ENCODE measurements at places on chromosomes 7 and 10.

DNA sequence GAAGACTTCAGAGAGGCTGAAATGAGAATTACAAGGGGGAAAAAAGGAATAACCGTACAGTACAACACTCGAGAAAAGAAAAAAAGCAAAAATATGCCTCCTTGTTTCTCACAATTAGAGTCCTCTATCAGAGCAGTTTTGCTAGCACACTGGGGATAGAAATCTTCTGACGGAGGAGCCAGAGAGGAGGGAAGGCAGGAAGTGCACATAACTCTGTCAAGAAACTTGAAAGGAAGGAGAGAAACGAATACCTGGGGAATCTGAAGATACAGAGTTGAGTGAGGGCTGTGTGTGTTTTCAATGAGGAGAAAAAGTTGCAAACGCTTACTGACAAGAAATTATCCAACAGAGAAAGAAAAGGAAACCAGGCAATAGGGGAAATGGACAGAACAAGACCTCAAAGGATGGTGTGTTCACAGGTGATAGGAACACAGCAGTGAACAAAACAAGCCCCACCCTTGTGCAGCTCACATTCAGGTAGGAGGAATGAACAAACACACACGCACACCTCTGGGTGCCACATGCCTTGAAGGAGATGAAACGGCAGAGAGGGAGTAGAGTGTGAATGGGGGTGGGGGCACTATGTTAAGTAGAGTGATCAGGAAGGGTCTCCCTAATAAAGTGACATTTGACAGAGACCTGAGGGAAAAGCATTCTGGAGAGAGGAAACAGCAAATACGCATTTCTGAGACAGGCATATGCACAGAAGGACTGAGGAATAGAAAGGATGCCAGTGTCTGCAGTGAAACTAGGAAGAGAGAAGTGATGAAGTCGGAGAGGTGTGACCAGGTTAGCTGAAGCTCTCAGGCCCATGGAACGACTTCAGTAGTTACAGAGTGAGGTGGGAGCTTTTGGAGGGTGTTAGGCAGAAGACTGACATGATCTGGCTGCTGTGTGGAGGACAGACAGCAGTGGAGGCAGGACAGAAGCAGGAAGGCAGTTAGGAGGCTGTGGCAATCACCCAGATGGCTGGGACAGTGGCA, 46.7 kb upstream of the SPOCK2 start:
- no peak for DNase-seq

DNA sequence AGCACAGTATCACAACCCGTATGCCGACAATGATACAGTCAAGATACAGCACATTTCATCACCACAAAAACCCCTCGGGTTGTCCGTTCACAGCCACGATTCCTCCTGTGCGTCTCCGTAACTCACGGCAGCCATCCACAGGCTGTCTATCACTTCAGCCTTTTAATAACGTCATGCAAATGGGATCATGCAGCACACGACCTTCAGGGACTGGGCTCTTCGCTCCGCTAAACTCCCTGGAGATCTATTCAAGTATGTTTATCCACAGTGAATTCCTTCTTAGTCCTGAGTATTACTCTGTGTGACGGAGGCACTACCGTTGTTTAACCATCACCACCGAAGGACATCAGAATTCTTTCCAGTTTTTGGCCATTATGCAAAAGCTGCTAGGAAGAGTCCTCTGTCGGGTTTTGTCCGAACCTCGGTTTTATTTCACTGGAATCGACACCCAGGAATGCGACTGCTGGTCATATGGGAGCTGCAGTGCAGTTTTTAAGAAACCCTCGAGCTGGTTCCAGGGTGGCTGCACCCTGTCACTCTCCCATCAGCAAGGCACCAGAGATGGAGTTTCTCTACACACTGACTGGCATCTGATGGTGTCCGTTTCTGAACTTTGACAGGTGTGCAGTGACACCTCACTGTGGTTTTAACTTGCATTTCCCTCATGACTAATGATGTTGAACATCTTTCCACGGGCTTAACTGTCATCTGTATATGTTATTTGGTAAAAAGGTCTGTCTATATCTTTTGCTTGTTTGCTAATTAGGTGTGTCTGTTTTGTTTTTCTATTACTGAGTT, 193.6 kb downstream of the MAD1L1 start:
- no peak for DNase-seq

DNA sequence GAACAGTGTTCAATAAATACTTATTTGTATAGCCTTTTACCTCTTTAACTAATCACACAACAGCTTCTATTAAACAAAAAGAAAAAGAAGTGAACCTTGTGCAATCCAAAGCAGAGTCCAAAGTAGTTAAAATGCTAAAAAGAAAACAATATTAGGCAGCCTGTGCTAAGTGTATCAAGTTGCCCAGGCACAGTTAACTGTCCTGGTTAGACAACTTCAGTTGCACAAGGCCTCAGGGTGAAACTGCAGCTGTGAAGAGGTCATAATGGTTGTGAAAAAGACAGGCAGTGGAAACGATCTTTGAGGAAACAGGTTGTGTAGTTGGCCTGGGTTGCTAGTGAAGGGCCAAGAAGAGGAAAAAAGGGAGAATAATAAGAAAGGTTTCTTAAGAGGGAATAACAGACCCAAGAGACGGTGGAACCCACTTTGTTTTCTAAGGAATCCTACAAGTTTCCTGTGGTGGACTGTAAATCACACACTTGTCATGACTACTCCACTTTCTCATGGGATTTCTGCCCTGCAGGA, 6.0 kb upstream of the CROT start:
- no peak for DNase-seq

DNA sequence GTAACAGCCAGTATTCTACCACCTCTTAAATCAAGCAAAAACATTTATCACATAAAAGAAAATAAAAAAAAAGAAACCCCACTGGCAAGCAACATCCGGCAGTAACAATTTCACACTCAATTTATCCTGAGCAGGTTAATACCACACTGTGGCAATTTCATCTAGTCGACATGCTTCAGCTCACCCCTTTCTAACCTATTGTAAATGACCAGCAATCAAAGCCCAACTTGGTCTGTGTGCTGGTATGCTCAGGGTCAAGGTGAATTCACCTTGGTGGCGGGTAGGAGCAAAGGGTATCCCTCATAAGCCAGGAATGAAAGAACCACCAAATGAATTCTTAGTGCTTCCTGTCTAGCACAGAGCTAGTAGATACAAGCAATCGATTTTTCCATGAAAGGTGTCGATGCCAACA, 109.1 kb upstream of the AFAP1L2 start:
- DNase-seq, result no peak

DNA sequence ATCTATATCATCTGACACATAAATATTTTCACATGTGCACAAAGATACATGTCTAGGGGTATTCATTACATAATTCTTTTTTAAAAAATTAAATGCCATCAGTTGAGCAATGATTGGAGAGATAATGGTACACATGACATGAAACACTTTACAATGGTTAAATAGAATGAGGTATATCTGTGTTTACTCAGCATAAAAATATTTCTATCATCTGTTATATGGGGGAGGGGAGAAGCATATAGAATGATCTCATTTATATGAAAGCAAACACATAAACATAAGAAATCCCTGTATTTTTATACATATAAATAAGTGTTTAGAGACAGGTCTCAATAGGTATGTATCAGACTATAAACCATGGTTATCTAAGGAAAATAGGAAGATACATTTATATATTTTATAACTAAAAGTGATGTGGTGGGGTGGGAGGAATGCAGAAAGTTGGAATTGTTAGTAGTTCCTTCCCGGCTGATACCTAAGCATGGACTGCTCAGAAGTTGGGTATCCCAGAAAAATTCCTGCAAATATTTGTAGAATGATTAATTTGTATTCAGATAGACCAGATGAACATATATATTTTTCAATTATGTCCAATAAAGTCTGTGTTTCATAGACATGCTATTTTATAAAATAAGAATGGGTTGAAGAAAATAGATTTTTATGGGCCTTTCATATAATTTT, 75.1 kb downstream of the SHOC2 start:
- no peak for DNase-seq

DNA sequence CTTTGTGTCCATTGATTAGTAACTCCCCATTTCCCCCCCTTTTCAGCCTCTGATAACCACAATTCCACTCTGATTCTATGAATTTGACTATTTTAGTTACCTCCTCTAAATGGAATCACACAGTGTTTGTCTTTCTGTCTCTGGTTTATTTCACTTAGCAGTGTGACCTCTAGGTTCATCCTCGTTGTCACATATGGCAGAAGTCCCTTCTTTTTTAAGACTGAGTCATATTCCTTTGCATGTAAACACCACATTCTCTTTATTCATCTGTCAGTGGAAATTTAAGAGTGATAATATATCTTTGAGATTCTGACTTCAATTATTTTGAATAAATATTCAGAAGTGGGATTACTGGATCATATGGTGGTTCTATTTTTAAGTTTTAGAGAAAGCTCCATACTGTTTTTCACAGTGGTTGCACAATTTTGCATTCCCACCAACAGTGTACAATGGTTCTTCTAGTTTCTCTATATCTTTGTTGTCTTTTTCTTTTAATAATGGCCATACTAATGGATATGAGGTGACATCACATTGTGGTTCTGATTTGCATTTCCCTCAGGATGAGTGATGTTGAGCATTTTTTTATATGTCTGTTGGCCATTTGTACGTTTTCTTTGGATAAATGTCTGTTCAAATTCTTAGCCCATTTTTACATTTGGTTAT, 126.1 kb upstream of the GRB10 start:
- DNase-seq, result no peak

- no peak for DNase-seq
Observed at GRCh38 chr10:26488344-26488743, 50.2 kb downstream of the APBB1IP start.

GRCh38 chr10:131177431-131178327, 133.8 kb downstream of the TCERG1L start:
- no peak for DNase-seq

GRCh38 chr10:76408646-76409045, 977.2 kb downstream of the LRMDA start:
- DNase-seq, result no peak

- DNase-seq, result no peak
Observed at GRCh38 chr10:123995461-123996131, 97.8 kb downstream of the CHST15 start.

DNA sequence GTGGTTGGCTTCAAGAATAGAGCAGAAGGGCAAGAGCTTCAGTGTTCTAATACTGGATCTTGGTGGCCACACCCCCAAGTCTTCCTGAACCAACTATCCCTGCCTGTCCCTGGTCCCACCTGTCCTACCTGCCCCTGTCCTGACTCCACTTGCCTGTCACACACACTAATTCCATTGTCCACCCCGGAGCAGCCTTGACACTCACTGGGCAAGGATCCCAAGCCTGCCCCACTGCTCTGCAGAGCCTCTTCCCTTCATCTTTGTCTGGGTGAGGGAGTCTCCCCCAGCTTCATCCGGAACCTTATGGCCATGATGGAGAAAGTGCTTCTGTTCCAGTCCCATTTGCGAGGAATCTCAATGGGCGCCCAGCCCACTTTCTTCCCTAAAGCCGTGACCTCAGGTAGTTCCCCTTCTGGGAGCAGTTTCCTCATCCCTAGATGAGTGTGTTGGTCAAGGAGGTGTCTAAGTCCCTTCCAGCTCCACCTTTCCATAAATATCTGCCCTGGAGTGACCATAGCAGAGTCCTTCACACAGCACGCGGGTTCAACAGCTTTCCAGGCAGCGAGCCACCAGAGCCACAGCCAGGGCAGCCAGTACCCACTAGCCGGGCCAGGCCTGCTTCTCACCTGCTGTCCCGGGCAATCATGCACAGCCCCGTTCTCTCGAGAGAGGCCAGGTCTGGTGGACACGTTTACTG, 61.5 kb downstream of the VIPR2 start:
- DNase-seq, result no peak

DNA sequence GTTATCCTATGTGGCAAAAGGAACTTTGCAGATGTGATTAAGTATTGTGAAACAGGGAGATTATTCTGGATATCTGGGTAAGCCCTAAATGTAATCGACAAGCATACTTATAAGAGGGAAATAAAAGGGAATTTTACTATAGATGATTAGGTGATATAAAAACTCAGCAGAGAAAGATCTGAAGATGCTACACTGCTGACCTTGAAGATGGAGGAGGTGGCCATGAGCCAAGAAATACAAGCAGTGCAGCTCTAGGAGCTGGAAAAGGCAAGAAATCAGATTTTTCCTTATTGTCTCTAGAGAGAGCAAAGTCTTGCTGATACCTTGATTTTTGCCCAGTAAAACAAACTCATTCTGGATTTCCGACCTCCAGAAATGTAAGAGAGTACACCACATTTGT, 67.7 kb downstream of the BRAF start:
- DNase-seq, result no peak

GRCh38 chr10:3623746-3624145, 161.3 kb downstream of the KLF6 start:
- no peak for DNase-seq

DNA sequence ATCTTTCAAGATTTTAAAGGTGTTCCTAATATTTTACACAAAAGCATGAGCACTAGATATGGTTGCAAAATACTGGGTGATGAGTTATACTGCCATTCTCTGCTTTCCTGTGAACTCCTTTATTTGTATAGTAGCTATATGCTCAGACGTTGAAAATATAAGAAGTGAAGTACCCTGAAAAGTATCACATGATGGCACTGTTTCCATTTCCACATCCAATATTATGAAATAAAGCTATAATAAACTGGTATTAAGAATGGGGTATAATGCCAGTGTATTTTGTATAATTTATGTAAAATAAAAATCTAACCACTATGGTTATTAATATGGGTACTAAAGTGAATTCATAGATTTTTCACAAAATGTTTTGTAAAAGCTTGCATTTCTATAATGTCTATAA, 79.6 kb upstream of the FOXP2 start:
- DNase-seq, result no peak

DNA sequence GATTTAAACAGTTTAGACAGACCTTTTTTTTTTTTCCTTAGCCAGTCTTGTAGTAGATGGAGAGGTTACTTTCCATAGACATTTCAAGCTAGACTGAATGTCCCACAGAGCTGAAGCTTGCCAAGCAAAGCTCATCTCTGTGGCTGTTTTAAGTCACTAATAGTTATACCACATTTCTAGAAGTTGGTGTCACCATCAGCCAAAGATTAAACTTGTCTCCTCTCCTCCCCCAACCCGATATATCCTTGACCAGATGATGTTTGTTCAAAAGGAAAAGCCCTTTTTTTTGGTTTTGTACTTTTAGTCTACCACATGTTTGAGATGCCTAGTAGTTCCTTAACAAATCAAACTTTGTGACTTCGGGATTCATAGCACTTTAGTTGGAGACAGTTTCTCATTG, 66.1 kb downstream of the ADD3 start:
- no peak for DNase-seq

- no peak for DNase-seq
Observed at GRCh38 chr10:52213321-52213752, 100.7 kb upstream of the DKK1 start.

GRCh38 chr7:116777651-116778281, 84.6 kb upstream of the CAPZA2 start:
- DNase-seq, result no peak

- DNase-seq, result no peak
Observed at GRCh38 chr7:29230871-29231345, 36.3 kb downstream of the CHN2 start.

GRCh38 chr7:88254721-88255424, 35.0 kb upstream of the SRI start:
- DNase-seq, result no peak

GRCh38 chr10:36725581-36726520, 399.5 kb upstream of the ANKRD30A start:
- DNase-seq, result no peak

- DNase-seq, result no peak
Observed at GRCh38 chr7:116407165-116407564, 92.4 kb upstream of the CAV2 start.

Measured in stimulated activated CD4-positive, alpha-beta T cell treated with anti-CD3 and anti-CD28 coated beads, Interleukin-1b, Interleukin-23, amount 100 ng/mL, for 4 hours (primary cell).